ENCODE measurements at places on chromosomes 11 and 22.

DNA sequence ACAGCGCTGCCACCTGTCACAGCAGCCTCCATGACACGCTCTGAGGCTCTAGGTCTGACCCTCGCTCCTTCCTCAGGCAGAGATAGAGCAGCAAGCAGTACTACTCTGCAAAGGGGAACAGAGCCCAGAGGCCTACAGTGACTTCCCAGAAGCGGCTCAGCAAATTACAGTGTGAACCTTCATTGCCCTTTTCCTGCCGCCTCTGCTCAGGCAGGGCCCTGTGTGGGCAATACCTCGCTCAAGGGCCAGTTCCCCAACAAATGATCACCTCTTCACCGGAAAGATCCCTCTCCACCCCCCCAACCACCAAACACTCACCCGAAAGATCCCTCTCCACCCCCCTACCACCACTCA lies 12.3 kb downstream of the KIAA0930 start:
- DNase-seq = no peak

DNA sequence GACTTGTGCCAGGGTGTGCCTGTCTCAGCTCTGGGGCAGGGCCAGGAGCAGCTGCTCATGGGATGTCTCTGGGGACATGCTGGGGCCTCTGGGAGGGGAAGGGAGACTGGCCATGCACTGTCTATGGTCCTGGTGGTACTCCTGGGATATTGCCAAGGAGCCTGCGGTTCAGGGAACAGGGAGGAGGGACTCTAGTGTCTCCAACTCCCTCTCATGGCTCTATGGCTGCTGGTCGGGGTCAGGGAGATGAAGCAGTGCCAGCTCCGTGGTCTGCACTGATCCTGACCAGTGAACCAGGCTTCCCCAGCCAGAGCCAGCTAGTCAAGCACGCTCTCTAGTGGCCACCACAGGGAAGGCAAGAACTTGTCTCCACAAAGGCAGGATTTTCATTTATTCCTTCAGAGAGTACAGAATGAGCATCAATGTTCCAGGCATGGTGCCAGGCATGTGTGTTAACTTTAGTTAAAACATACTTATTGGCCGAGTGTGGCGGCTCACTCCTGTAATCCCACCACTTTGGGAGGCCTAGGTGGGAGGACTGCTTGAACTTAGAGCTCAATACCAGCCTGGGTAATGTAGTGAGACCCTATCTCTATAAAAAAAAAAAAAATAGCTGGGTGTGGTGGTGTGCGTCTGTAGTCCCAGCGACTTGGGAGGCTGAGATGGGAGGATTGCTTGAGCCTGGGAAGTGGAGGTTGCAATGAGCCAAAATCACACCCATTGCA lies 2.5 kb upstream of the BEST1 start:
- DNase-seq = peak; percentile 37

DNA sequence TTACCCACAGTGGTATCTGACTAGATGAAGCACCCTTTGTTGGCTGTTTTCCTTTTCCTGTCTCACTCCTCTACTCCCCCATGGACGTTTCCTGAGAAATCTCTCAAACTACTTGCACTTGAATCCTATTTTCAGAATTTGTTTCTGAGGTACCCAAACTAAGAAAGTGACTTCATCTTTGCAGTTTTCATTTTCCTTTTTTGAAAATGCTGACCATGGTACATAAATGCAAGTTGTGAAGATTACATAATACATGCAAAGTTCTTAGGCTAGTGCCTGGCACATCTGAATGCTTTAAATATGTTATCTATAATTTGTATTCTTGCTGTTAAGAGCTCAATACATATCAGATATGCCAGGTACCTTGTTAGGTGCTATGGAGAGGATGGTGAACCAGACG lies 644.7 kb upstream of the TENM4 start:
- no peak for DNase-seq

GRCh38 chr22:49956418-49956770 lies 4.2 kb upstream of the PIM3 start:
- DNase-seq = no peak

DNA sequence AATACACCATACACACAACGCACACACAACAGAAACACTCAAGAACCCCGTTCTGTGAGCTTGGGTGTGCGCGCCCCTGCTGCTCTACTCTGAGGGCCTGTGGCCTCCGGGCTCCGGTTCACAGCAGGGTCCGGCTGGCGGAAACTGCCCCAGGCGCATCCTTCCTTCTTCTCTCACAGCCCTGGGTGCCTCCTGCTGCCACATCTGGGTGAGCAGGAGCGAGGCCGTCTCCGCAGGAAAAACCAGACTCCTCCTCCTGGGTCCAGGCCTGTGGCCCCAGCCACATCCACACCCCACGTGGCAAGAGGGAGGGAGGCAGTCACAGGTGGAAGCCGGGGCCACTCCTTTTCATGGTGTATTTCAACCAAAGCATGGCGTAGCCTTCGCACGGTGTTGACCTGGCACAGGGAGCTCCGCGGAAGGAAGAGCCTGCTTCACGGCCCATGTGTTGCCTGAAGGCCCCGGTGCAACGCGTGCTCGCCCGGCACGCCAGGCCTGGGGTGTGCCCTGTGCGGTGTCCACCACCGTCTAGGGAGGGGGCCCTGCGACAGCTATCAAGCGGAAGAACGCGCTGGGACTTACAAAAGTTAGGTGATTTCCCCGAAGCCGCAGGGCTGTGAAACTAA lies 1502.7 kb downstream of the TBC1D22A start:
- DNase-seq = no peak

DNA sequence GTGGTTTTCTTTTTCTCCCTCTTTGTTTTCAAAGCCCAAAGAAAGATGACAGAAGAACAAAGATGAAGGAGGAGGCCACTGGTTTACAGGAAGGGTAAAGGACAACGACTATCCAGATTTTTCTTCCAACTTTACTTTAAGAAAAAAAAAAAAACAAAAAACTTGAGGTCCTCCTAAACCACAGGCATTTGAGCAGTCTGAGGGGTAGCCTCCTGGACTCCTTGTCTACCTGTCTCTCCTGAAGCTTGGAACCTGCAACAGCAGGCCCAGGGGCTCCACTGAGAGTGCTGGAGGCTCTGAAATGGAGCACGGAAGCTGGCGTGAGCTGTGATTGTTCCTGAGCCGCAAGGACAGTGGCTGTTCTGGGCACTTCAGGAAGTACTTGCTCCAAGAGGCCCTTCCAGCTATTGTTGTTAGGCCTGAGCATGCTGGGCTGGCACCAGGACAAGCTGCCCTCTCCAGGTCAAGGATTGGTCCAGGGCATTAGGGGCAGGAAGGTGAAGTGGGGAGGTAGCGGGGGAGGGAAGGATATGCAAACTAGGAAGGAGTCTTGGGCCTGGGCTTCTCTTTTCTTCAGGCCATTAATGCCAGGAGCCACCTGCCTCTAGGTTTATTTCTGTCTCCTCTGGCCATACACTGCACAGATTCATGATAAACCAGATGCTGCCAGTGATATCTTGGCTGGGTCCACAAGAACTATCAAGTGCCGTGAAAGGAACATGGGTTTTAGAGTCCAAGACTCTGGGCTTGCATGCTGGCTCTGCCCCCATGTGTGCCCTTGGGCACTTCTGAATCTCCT lies 147.3 kb downstream of the CCDC34 start:
- DNase-seq = no peak

DNA sequence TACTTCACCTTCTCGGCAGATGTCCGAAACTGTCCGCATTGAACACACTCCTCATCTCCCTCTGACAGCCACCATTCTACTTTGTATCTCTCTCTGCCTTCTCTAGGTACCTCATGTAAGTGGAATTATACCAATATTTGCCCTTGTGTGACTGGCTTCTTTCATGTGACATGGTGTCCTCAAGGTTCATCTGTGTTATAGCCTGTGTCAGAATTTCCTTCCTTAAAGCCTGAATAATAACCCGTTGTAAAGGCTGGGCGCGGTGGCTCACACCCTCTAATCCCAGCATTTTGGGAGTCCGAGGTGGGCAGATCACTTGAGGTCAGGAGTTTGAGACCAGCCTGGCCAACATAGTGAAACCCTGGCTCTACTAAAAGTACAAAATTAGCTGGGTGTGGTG lies 40.4 kb upstream of the PPP6R3 start:
- no peak for DNase-seq

- no peak for DNase-seq
Observed at GRCh38 chr11:88102598-88102934, 72.7 kb downstream of the RAB38 start.

GRCh38 chr11:31968461-31969358 lies 122.2 kb upstream of the RCN1 start:
- no peak for DNase-seq

GRCh38 chr22:46085828-46086576 lies 64.3 kb upstream of the PPARA start:
- no peak for DNase-seq

- DNase-seq = no peak
Observed at GRCh38 chr11:23573429-23573828, 713.2 kb upstream of the CCDC179 start.

DNA sequence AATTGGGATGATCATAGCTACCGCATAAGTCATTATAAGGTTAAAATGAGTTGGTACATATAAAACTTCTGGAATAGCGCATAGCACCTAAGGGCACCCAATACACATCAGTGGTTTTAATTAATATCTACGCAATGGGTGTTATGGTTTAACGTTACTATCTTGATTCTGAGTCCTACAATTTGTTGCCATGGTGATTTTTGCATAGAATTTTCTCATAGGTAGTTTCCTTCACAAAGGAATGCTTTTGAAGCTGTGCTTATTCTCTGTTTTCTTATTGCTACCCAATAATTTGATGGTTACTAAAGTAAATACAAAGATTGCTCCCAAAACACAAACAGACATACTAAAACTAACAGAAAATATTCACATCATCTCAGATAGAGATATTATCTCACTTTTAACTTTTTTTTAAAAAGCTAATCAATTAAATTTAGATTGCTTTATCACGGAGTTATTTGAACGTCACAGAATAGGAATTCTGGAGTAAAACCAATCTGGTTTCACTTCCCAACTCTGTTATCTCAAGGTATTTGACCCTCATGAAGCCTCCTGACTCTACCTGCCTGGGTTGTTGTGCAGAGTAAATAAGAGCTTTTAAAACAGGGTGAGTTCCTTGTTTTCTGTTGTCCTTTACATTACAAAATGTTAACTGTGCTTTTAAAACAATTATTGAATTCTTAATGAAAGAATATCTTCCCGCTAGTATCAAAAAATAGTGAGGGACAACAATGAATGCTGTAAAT lies 635.5 kb upstream of the CCDC90B start:
- DNase-seq = no peak

DNA sequence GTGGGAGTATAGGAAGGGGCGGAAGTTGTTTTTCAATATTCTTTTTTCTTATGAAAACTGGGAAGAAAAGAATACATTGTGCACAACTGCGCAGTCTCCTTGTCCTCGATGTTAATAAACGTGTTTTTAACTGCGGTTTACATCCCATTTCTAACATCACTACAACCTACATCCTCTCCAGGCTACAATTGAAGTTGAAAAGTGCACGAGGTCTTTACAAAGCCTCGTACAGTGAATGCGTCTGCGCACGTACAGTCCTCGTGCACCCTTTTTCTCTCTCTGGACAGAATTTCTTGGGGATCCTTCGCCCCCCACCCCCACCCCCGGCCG lies 102.4 kb downstream of the WT1 start:
- no peak for DNase-seq

DNA sequence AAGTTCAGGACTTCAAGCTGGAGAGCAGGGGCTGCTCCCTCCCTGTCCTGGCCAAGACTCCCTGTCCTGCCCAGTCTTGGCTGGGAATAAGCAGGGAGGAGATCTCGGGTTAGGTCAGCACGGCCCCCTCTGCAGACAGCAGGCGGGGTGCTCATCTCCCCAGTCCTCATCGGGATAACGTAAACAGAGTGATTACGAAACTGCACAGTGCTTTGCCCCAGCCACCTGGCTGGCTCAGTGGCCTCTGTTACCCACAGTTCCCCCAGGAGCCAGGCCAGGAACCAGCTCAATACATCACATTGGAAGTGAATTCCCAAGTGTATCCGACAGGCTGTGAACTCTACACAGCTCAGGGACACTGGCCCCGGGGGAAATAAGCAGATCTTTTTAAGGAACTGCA lies 42.7 kb upstream of the KCNJ11 start:
- no peak for DNase-seq

DNA sequence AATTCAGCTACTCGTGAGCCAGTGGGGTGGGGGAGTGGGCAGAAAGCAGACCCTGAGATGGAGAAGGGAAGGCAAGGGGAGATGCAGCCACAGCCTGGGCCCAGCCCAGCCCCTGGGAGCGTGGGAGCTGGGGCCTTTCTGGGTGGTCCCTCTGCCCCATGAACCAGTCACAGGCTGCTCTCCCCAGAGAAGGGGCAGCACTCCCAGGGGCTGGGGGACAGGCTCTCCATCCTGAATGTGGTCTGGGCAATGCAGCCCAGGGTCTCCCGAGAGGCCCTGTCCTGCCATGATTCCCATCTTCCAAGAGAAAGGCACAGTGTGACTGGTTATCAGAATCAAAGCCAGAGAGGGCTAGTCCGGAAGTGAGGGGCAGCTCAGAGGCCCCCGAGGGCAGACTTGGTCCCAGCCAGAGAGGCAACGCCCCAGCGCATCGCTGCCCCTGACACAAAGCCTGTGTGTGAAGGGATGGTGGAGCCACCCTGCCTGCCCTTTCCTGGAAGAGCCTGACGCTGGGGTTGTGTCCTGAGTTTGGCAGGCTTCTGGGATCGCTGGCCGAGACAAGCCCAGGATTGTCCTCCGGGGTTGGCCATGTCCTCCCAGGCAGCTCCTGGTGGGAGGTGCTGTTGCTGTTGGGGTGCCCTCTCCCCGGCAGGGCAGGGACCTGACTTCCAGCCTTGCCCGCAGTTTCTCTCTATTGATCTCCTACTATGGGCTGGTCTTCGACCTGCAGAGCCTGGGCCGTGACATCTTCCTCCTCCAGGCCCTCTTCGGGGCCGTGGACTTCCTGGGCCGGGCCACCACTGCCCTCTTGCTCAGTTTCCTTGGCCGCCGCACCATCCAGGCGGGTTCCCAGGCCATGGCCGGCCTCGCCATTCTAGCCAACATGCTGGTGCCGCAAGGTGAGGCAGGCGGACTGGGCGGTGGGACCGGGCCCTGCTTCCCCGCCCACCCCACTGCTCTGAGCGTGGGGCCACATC lies 23.8 kb upstream of the SLC22A12 start:
- no peak for DNase-seq

DNA sequence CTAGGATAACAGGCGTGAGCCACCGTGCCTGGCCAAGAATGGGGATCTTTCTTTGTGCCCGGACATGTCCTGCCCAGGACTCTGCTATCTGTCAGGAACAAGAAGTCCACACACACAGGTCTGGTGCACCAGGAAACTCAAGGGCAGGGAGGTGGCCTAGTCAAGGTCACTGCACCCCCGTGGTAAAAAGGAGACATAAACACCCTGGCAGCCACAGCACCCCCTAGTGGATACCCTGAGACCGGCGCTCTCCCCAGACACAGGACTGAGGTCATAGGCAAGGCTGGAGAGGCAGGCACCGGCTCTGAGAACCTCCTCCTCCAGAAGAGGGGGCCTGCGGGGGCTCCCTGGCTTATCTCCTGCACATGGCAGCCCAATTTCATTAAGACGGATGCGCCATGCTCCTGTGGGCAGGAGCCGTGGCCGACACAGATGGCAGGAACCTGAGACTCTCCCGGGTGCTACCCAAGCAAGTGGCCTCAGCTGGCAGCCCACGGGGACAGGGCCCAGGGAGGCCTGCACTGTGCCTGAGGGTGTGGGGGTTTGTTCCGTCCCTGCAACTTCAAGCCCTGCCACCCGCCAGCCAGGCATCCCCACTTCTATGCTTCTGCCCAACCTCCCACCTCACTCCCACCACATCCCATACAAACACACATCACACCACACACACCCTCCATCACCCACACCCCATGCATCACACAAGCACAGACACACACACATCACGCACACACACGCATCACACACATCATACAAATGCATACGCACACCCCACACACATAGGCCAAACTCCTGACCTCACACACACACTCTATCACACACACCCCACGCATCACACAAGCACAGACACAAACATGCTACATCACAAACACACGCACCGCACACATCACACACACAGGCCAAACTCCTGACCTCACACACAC lies 19.6 kb downstream of the MACROD1 start:
- peak; percentile 33 for DNase-seq

Measured in stimulated activated CD4-positive, alpha-beta T cell treated with anti-CD3 and anti-CD28 coated beads, TNF-alpha, amount 100 ng/mL, for 4 hours (primary cell).